ENCODE measurements at places on chromosomes 4 and X.

DNA sequence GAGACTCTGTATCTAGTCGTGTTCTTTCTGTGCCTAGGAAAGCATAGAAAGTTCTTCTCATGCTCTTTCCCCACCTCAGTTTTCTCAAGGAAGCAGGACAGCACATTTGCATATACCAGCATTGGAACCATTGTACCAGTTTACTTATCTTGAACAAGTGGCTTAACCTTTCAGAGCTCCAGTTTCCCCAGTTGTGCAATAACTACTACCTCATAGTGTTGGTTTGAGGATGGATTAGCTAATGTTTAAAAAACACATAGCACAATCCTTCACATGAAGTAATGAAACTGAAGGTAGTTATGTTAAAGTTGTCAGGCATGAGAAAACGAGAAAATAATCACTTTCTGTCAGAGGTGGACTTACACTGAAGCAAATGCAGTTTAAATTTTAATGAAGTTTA is 92.2 kb upstream of the H2AZ1 start:
- no peak for DNase-seq

DNA sequence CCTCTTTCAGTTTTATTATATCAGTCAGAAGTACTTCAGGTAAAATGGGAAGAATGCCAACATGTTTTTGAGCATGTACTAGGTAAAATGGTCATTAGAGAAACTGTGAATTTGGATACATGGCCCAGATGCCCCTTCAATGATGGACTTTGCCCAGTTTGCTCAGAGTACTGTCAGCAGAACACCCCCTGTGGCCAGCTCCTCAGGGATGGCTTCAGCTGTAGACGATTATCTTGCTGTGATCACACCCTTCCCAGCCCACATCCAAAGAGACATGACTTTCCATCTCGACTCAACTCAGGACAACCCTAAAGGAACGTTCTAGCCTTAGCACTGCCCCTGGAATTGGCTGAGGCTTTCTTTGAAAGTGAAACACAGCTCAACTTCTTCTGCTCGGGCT is 439.1 kb downstream of the PACRGL start:
- DNase-seq = no peak

- DNase-seq = no peak
Measured at GRCh38 chr4:44848466-44848865, 122.1 kb upstream of the GNPDA2 start.

DNA sequence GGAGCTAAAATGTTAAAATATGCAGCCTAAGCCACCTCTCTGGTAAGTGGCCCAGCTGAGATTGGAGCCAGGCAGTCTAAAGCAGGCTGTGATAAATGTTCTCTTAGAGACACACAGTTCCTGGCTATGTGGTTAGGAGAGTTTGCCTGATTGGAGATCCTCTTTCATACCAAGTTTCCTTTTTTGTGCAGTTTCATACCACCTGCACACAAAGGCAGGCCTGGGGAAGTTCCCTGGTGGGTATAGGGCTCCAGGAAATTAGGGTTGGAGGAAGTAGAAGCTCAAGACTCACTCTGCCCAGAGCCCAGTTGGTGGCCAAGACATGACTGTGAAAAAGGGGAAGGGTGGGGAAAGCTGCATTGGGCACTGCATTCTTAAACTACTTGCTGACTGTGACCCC is 16.9 kb downstream of the CYBB start:
- DNase-seq = no peak

DNA sequence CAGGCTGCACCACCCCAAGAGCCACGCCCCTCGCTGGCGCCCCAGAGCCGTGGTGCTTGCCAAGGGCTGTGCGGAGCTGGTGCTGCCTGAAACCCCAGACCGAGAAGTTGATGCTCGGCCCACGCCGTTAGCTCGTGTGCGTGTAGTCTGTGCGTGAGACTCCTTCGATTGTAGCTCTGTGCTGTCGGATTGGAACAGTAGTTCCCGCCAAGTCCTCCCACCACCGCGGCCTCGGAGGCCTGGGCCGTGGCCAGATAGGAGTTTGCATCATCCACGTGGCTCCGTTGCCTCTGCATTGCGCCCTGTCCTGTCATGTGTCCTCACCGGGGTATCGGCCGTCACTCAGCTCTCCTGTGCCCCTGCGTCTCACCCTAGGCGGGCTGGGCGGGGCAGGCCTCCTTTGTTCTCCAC is 24.2 kb downstream of the TNIP2 start:
- DNase-seq = no peak

DNA sequence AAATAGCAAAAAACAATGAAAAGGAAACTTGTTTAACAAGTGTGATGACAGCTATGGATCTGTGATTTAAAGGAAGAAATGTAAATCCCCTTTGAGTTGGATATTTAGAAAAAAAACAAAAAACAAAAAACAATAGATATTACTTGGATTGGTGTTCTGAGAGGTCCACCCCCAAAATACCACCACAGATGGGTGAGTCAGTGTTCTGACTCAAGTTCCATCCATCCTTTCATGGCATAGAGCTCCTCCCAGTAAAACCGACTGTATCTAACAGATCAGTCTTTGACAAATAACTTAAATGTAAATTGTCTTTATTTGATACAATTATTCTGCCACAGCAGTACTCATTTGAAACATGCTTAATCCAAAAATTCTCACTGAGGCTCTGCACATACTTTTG is 27.4 kb downstream of the TMPRSS11B start:
- DNase-seq = no peak

DNA sequence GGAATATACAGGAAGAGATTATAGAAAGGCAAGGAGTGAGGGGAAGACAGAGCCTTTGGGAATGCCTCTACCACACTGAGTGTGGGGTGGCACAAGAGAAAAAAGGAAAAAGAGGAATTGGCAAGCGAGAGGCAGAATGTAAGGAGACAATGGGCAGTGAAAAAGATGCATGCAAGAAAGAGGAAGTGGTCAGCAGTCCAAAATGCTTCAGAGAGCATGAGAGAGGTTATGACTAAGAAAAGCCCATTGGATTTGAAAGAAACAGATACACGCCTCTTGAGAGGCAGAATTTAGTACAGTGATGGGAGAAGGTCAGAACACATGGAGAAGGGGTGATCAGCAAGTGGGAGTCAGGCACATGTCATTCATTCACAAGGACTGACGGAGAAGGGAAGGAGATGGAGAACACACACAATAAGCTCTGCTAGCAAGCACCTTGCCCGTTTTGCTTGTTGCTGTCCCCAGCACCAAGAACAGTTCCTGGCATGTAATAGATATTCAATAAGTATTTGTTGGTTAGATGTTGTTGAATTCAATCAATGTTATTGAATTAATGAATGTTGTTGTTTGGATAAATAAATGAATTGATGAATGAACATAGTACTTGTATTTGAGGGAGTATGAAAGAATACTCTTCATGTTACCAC is 6.3 kb downstream of the DCHS2 start:
- no peak for DNase-seq

All from NK-92 treated with Interleukin-12 subunit alpha and Interleukin-12 subunit beta, amount 100 ng/mL, for 24 hours (cell line).